ENCODE measurements at places on chromosomes 16 and 17.

- no peak for DNase-seq
Observed at GRCh38 chr16:1572673-1573072, 39.2 kb downstream of the IFT140 start.

- DNase-seq = no peak
Observed at GRCh38 chr16:14302031-14302398, 230.9 kb downstream of the MRTFB start.

GRCh38 chr16:85871756-85872155 lies 27.2 kb upstream of the IRF8 start:
- DNase-seq = no peak

GRCh38 chr16:48537275-48537674 lies 72.7 kb downstream of the N4BP1 start:
- DNase-seq = no peak

DNA sequence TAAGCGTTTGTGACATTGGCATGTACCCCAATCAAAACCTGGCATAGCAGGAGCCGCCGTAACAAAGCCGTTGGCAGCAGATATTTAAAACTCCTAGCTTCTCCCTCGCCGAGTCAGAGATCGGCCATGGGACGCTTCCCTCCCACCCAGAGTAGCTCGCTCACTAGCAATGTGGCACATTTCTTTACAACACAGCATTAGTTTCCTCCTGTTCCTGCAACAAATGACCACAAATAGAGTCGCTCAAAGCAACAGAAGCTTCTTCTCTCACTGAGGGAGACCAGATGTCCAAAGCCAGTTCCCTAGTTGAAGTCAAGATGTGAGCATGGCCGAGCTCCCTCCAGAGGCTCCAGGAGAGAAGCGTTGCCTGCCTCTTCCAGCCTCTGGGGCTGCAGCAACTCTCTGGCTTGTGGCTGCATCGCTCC lies 106.7 kb downstream of the RBFOX3 start:
- no peak for DNase-seq

DNA sequence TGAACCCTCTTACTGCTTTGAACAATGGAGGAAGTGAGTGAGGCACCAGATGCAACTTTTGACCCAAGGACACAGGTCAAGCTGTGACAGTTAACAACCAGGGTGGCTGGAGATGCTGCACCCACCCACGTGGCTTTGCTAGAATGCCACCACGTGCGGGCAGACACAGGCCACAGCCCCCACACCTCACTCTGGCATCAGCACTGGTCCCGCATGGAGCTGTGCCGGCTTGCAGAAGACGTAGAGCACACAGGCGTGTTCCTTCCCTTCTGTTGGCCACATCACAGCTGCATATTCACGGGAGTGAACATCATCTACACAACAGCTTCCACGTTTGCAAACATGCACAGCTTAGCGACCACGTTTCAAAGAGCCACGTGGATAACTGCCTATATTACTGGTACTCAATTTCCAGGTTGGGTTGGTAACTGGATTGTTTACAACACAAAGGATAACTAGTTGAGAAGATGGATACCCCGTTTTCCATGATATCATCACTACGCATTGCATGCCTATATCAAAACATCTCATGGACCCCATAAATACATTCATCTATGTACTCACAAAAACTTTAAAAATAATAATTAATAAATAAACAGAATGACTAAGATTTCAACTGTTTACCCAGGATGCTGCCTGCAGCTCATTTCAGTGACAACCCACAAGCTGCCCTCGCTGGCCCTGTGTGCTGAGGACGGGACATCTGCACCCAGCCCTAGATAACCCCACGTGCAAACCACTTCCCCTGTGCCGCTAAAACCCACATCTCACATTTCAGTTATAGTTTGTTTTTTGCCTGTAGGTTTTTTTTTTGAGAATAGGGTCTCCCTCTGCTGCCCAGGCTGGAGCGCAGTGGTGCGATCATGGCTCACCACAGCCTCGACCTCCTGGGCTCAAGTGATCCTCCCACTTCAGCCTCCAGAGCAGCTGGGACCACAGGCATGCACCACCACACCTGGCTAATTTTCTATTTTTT lies 132.0 kb downstream of the ANKRD11 start:
- DNase-seq = no peak

DNA sequence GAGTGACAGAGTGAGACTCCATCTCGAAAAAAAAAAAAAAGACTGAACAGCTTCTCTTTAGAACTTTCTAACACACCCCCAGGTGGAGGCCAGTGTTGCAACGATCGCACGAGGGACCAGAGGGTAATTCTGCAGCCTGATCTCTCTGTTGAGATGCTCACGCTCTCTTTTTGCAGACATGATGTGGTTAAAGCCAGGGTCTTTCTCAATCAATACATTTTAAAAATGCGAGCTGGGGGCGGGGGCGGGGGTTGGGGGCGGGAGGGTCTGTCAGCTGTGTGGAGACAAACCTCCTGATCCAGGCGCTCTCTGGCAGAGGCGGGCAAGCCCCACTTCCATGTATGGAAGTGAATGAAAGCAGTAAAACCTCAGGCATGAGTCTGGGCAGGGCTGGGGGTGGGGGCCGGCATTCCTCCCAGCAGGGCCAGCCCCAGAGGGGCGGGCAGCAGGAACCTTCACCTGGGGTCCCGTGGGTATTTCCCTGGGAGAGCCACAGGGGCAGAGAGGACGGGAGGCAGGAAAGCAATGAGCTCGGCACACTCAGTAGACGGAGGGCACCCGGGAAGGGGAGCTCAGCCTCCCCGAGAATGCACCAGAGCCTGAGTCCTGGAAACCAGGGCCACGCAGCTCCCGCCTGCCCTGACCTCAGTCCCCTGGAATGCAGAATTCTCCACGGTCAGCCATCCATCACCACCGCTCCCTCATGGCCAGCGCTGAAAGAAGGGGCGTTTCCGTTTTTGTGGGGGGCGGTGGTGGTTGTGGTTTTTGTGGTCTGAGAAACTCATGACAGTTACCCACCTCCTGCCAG lies 28.0 kb downstream of the NXN start:
- DNase-seq = no peak

DNA sequence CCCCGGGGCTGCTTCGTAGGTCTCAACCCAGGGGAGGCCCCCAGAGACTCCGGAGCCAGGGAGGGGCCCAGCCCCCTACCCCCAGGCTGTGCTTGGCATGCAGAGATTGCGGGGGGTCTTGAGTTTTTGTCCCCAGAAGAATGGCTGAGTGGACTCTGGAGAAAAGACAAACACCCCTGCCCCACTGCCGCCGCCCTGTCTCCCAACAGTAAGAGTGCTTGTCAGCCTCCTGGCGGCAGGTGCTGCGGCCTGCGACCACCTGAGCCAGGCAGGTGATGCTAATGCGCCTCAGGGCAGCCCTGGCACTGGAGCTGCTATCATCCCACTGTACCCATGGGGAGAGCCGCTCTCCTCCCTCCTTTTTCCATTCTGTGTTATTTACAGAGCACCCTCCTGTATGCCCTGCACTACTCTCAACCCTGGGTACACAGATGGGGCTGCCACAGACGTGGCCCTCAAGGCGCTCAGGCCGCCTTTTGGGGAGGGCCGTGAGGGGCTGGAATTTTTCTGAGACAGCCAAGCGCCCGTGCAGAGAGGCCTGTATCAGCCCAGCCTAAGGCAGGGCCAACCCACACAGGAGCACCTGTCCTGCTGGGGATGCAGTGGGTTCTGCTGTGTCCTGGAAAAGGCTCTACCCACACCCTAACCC lies 2.6 kb upstream of the IL17C start:
- no peak for DNase-seq

DNA sequence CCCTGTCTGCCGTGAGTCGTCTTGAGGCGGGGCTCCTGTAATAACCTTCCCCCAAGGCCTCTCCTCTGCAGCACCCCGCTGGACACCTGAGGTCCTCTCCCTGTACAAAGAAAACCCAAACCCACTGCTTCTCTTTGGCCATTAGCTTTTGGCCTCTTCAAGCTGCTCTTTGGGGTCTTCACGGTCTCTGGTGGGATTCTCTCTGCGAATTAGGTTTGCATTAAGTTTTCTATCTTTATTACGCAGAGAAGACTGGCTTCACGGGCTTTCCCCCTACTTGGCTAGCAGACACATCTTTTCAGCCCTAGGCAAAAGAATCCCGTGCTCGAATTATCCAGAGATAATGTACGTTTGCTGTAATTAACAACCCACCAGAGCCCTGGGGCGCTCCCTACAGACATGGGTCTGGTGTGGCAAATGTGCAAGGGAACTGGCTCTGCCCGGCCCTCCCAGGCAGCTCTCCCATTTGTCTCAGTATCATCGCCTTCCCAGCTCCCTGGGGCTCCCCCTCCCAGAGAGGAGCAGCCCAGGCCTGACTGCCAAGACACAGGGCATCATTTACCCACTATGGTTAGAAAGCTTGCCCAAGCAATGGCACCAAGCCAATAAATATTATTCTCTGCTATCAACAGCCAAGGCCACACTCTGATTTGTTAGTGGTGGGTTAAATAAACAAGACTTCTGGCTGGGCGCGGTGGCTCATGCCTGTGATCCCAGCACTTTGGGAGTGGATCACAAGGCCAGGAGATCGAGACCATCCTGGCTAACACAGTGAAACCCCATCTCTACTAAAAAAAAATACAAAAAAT lies 24.7 kb upstream of the KLHDC4 start:
- no peak for DNase-seq

- DNase-seq = no peak
Observed at GRCh38 chr16:88936556-88937205, 40.3 kb downstream of the CBFA2T3 start.

- DNase-seq = no peak
Observed at GRCh38 chr17:46045639-46046038, 46.6 kb downstream of the STH start.

Data from esophagus squamous epithelium (tissue), 5 donors.